Inflammatory macrophage treated with lipopolysaccharide for 1 hour (primary cell): ENCODE measurements at places on chromosomes 3 and 15.
A peak's percentile ranks its signal among the peaks of the same experiment; 100 is the strongest.

GRCh38 chr15:62108411-62108810 lies 41.6 kb downstream of the C2CD4A start:
- no peak for DNase-seq

- DNase-seq, result peak; percentile 17
These were observed 18.4 kb downstream of the SPATA12 start for GRCh38 chr3:57078635-57079473.

DNA sequence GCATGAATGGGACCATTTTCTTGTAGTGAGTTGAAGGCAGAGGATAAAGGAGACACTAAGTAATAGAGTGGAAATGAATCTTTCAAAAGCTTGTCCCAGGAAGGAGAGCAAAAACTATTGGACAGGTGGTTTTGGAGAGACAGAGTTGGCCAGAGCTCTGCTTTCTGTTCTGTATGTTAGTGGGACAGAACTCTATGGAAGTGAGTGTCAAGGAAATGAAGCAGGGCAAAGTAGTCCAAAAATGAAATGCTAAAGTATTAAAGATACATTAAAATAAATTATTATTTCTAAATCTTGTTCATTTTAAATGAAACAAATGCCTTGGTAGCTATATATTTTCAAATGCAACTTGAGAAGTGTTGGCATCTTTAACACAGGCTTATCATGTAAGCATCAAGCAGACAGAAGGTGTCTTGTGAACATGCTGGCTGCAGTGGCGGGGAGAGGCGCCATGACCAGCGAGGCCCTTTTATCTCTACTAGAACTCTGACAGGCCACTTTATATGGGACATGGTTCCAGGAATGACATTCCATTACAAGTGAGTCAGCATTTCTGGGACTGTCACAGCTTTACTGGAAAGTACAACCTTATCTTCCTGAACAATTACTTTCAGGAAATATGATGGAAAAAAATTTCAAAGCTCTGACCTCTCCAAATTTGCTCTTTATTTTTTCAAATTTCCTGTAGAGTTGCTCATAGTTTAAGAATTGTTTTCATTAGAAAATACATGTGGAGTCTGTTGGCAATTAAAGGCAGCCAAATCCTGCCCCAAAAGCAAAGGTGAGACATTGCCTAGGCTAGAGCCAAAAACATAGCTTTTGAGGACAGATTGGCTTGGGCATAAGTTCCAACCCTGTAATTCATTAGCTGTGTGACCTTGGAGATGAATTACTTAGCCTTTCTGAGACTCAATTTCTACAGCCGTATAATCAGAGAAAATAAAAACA lies 106.5 kb downstream of the ECT2 start:
- no peak for DNase-seq

DNA sequence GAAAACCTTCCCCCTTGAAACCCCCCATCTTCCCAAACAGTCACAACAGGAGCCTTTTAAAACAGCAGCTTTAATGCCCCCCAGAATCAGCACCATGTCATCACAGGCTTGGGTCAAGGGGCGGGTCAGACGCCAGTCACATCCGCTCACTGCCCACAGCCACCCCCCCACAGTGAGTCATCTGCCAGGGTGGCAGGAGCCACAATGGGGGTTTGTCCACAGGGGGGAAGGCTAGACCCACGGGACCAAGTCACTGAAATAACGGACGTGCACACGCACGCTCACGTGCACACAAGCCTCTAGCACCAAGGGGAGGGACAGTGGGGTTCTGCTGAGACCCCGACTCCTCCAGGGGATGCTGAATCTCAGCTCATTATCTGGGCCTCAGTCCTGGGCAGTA lies 441 bp upstream of the UCN2 start:
- DNase-seq, result peak; percentile 89

DNA sequence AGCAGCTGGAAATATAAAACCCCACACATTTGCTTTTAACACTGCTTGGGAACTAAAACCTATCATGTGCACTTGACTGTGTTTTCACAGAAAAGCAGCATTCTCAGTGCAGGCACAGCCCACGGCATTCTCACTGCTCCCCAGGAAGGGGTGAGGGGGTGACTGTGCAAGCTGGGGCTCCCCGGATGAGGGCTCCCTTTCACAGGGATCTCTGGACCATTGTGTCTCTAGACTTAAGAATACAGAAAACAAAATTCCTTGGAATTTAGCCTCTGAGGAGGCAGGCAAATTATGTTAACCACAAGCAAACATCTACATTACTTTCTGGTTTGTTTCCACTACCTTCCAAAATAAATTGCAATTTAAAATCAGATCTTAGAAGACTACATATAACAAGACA lies 100.3 kb downstream of the FSIP1 start:
- DNase-seq, result no peak

DNA sequence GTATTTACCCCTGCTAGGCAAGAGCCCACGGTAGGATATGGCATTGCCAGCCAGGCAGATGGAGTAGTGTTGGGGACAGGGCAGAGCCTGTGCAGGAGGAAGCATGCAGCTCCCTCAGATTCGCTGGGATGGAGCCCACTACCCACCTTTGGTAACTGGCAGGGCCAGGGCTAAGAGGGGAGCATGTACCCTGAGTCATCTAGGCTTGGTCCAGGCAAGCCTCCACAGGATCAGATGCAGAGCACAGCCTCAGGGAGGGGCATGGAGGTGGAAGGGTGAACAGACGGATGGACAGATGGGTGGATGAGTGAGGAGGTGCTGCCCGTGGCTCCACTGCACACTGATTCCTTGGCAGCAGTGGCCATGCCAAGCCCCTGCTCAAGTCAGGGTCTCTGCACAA lies 33.0 kb downstream of the IL20RB start:
- no peak for DNase-seq

DNA sequence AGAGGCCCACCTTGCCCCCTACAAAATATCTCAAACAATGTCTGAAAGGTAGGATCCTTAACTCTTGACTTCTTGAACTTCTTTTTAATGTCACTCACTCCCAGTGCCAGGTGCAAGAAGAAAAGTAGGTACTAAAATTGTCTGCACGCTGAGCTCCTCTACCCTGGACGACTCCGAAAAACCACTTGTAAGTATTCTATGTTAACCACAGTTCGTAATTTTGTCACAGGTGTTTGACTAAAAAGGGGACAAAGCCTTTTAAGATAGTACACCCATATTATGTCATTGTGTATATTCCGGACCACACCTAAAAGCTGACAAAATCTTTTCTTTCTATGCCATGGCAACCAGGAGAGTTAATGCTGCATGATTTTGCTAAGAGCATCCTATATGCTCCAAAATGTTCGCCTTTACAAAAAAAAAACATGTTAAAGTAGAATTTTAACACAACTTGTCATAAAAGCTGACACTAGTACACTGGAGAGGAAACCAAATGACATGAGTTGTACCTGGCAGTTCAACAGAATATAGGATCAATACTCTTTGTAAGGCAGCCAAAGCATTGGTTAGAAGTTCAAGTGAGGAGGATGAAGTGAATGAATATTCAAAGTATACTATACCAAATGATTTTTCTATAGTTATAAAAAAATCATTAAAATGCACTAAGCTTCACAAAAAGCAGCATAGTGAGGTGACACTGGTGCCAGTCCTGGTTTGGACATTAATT lies 210.5 kb downstream of the FOXP1 start:
- no peak for DNase-seq

- no peak for DNase-seq
These were observed 3.8 kb upstream of the CAMP start for GRCh38 chr3:48219543-48219942.

DNA sequence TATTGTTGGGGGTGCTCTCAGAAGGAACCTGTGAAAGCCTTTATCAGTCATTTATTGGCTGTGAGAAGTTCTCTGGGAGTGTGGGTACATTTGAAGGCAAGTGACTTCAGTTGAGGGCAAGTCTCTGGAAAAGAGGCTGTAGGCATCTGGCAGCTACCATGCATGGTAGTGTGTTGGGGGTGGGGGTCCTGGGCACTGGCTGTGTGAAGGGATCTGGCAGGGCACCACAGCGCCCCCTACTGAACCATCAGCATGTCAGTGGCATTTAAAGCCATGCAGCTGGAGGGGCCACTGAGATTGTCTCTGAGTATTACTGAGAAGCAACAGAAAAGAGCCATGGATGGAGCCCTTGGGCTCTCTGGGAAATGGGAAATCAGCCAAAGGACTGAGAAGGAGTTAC lies 30.6 kb downstream of the CRTAP start:
- no peak for DNase-seq

- no peak for DNase-seq
These were observed 589.6 kb downstream of the PDCD6IP start for GRCh38 chr3:34387826-34388564.

DNA sequence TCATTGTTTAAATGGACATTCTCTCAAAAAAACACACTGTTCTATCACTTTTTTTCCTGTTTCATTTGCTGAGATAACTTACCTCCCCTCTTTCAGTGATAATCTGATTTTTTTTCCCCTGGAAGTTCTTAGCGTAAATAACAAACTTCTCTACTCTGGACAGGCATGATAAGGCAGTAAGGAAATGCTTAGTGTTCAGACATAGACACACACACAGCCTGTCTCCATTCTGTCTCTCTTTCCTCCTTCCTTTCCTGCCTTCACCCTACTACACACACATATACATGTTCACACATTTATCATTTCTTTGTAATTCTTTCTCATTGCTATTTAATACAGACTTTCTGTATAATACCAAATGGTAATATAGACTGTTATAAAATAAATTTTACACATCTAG lies 470.8 kb upstream of the ROBO1 start:
- no peak for DNase-seq

DNA sequence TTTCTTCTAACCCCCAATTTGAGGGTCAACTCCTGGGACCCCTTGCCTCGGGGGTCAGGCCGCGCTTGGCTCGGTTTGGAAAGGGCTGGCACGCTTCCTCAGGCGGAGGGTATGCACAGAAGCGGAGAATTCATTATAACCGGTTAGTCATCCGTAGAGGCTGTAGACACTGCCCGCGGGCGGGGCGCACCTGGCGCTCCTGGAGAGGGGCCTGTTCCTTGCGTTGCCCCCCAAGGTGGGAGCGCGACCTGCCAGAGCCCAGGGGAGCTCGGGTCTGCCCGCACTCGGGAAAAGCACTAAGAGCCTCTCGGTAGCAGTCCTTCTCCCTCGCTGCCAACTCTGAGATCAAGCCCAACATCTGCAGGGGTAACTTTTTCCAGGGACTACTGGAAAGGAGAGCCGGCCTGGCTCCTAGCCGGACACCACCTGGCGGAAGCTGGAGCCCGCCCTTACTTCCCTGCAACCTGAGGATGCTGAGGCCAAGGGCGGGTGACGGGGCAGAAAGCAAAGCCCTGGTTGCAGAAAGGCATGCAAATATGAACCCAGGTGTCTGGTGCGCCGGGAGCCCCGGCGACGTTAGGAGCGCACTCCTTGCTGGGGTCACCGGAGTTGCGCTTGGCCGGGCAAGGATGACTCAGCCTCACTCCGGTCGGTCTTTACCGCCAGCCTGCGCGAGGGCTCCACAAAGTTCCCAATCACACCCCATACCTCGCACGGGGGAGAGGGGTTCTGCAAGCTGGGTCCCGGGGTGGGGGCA lies 1.5 kb upstream of the CACNA2D3 start:
- no peak for DNase-seq

- DNase-seq, result no peak
These were observed 66.6 kb downstream of the SYNPR start for GRCh38 chr3:63344661-63345060.

- DNase-seq, result no peak
These were observed 29.5 kb downstream of the MB21D2 start for GRCh38 chr3:192888190-192888589.

DNA sequence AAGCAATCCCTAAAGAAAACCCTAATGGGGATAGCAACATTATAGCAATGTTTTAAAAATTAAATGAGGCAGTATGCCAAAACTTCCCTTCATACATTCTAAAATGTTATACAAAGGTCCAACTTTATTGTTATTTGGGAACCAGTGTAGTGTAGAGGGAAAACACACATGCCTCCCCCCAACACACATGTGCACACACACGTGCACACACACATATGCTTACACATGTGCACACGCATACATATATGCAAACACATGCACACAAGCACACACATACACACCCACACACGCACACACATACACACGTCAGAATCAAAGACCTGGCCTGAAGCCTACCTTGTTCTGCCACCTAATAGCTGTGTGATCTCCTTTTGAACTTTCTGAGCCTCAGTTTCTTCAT lies 83.3 kb downstream of the SCN11A start:
- no peak for DNase-seq

DNA sequence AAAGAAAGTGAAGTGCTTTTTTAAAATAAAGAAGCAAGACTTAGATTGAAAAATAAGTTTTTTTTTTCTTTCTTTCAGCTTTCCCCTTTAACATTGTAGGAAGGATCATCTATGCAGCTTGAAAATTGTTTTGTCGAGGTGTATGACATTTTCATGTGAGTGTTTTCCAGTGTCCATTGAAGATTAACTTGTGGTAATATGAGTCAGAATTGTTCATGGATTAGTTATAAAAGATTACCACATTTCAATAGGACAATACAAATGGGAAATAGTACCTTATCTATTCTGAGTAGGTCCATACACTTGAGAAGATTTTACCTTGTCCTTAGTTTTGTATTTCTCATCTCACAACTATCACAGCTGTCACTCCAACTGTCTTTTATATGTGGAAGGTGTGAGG lies 1234.7 kb downstream of the NSUN3 start:
- no peak for DNase-seq
